LHCN-M2 (cell line): ENCODE measurements at places on chromosomes 2 and 18.

- DNase-seq, result no peak
Measured at GRCh38 chr18:48800466-48800865, 150.3 kb downstream of the SMAD7 start.

GRCh38 chr2:25651782-25652455, 21.5 kb downstream of the DTNB start:
- no peak for DNase-seq

GRCh38 chr2:1767939-1768691, 23.8 kb upstream of the PXDN start:
- no peak for DNase-seq

DNA sequence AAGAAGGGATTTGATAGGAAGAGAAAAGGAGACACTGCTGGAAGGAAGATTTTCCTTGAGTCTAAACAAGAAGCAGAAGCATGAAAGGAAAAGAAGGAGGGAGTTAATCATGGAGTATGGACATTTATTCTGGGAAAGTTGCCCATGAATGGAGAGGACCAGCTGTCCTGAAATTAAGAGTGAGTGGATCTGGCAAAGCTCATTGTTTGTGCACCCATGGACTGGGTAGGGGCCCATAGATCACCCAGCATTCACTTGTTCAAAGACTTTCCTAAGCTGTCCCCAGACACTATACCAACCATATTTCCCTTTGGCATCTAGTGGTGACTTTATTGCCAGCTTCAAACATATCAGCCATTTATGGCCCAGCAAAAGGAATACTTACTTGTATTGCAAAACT, 422.7 kb downstream of the FBXO15 start:
- no peak for DNase-seq

DNA sequence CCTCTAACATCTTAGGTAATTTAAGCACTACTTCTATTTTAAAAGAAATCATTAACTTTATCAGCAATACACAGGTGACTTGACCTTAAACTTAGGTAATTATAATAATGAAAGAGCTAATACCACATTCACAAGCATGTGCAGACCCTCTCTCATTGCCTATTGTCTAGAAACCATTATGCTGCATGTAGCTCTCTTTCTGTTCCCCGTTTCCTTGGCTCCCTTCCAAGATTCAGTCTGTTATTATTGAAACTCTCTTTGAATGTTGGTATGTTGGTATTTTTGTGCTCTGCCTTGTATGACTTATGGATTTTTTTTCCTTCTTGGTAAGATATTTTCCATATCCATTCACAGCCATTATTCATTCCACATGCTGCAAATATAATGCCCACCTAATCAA, 201.2 kb downstream of the CDCA7 start:
- DNase-seq, result no peak

DNA sequence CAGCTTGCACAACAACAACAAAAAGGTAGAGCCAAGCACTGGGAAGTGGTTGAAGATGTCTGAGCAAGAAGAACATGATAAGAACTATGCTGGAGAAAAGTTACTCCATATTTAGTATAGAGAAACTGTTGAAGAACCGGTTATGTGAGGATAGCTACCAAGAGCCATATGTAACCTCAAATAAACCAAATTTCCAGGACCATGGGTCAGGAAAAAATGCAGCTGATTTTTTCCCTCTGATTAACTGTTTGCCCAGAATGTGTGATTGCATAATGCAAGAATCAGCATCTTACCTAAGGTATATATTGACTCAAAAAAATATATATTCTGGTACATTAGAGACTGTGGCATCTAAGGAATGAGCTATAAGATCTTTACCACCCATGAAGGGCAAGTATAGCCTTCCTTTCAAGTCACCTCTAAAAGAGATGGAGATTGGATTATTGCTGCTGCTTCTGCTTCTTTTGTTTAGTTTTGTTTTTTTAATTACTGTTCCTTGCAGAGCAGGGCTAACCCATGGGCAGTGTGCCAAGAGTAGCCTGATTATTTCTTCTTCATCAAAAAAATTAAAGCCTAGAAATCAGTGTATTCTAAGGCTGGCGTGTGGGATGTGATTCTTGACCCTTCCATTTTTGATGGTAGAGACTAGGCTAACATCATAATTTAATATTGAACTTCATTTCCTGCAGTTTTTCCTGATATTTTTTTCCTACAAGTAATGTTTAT, 76.9 kb upstream of the MAP3K20 start:
- no peak for DNase-seq

- no peak for DNase-seq
Measured at GRCh38 chr18:5253910-5254309, 41.6 kb downstream of the ZBTB14 start.

DNA sequence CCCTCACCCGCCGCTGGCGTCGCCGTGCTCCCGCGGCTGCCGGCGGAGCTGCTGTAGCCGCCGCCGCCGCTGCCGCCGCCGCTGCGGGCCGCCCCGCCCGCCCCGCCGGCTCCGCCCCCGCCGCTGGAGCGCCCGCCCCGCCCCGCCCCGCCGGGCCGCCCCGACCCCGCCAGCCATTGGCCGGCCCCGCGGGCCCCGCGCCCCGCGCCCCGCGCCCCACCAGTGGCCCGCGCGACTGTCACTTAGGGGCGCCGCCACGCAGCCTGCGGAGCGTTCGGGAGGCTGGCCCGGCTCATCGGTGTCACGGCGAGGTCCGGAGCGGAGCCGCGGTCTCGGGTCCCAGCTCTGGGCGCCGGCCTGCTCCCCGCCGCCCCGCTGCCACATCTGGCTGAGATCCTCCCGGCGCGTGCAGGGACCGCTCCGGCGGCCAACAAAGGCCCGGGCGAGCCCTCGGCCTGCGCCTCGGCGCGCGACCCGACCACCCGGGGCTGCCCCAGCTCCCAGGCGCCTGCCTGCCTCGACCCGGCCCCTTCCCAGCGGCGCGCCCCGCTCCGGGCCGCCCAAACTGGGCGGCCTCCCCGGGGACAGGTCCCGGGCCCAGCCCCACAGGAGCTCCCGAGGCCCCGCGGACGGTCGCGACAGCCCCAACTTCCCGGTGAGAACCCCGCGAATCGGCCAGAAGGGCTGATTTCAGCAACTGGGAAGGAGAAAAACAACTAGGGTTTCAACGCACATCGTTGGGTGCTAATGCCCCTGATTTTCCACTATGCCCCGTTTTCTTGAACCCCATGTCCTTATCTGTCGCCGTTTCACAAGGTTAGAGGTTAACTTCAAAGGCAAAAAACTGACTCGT, at the start of gene MGAT4A:
Gene MGAT4A (minus strand): TSS at position 92 of the 853 bp plus-strand sequence. CDS start 4,800 bp downstream, outside the sequence.
- DNase-seq, result peak; percentile 2

DNA sequence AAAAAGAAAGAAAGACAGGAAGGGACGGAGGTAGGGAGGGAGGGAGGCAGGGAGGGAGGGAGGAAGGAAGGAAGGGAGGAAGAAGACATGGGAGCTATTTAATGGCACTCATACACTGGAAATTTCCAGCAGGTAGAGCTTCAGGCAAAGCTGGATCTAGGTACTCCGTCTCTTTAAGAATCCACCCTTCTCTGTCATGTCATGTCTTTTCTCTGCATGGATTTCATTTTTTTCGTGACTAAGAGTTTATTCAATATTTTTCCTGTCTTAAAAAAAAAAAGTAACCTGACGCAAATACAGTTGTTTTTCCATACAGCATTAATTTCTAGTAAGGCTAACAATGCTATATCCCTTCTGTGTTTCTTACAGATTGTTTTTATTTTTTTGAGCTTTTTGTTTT, 56.3 kb upstream of the MCFD2 start:
- peak; percentile 18 for DNase-seq

- no peak for DNase-seq
Measured at GRCh38 chr2:135838502-135838901, 1.5 kb upstream of the LCT start.

DNA sequence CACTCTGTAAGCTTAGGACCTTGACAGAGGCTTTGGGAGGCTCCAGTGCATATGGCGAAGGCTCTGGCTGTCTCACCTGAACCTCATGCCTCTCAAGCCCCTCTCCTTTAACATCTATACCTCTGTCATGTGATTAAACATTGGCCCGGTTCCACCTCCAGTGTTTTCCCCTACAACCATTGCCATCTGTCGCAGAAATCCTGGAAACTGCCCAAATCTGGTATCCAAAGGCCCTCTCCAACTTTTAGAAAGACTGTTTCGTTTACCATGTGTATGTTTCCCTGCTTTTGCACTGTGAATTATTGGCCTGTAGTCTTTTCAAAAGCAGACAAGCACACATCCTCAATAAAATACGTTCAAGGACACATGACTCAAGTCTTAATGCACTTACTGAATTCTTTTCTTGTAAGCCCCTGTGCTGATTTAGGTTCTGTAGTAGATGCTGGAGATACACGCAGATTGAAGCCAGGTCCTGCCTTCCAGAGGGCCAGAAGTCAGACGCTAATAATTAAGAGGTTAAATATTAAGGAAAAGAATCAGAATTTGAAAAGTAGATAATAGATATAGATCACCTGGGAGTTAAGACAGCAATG, 386.4 kb upstream of the SLC14A2 start:
- DNase-seq, result no peak

DNA sequence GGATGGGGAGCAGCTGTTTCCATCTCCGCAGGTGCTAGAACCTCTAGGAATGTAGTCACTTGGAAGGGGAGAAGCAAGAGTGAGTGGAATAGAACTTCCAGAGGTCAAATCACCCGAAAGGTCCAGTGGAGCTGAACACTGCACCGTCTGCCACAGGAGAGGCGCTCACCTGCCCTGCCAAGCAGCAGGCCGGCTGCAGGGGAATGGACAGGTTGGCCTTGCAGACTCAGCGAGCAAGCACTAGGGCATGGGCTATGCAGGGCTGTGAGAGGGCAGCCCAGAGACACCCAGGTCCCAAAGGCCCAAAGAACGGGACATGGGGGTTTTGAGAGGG, 214.2 kb downstream of the TNS1 start:
- DNase-seq, result no peak
